Prostate gland (tissue), 2 donors: ENCODE measurements at places on chromosomes 1 and 21.

GRCh38 chr1:59261537-59261936, 35.4 kb upstream of the FGGY start:
- no peaks in the 10 kb centered on the region for H3K27me3 ChIP-seq
- no peaks in the 10 kb centered on the region for H3K36me3 ChIP-seq
- H3K4me1 ChIP-seq, result peaks cover 3% of the 10 kb centered on the region
- no peak overlapping the region for H3K4me3 ChIP-seq

DNA sequence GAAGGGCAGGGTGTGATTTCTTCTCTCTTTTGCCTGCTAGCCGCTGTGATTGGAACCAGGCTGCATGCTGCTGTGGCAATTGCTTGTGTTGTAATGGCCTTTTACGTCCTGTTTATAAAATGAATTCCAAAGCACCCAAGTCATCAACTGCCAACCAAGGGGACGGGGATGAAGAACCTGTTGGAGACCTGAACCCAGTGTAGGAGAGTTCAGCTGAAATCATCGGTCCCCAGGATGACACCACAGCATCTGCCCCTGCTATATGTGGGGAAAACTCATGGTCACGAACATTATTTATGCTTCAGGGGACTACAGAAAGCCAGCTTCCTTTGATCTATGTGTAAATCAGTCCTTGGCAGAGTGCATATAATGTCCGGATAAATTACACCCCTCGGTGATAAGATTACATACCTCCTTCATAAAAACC, 3.8 kb downstream of the TMEM167B start:
- no peaks in the 10 kb centered on the region for H3K27me3 ChIP-seq
- H3K36me3 ChIP-seq, result no peaks in the 10 kb centered on the region
- H3K4me3 ChIP-seq, result no peak overlapping the region
- DNase-seq, result no peak
- no peak overlapping the region for H3K27ac ChIP-seq
- peaks cover 3% of the 10 kb centered on the region for H3K4me1 ChIP-seq

DNA sequence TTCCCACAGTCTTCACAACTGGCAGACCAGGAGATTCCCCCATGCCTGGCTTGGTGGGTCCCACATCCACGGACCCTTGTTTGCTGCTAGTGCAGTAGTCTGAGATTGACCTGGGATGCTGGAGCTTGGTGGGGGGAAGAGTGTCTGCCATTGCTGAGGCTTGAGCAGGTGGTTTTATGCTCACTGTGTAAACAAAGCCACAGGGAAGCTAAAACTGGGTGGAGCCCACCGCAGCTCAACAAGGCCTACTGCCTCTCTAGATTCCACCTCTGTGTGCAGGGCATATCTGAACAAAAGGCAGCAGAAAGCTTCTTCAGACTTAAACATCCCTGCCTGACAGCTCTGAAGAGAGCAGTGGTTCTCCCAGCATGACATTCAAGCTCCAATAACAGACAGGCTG, 177.3 kb upstream of the ETV3 start:
- H3K4me1 ChIP-seq, result no peaks in the 10 kb centered on the region
- H3K36me3 ChIP-seq, result no peaks in the 10 kb centered on the region
- no peak for DNase-seq
- no peak overlapping the region for H3K4me3 ChIP-seq

DNA sequence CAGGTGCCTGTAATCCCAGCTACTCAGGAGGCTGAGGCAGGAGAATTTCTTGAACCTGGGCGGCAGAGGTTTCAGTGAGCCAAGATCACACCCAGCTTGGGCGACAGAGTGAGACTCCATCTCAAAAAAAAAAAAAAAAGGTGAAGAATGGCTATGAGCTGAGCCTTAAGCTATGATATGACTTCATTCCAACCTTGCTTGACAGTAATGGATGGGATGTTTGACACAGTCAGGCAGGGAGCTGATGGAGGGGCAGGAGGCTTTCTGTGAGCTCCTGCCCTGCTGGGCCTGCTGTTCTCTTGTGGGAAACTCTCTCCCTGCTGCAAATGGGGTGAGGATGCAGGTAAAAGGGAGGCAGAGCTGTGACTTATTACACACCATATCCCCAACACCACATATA, 27.6 kb downstream of the NCF2 start:
- no peaks in the 10 kb centered on the region for H3K4me1 ChIP-seq
- H3K27me3 ChIP-seq, result no peaks in the 10 kb centered on the region
- H3K36me3 ChIP-seq, result no peaks in the 10 kb centered on the region
- H3K27ac ChIP-seq, result no peak overlapping the region
- no peak for DNase-seq

DNA sequence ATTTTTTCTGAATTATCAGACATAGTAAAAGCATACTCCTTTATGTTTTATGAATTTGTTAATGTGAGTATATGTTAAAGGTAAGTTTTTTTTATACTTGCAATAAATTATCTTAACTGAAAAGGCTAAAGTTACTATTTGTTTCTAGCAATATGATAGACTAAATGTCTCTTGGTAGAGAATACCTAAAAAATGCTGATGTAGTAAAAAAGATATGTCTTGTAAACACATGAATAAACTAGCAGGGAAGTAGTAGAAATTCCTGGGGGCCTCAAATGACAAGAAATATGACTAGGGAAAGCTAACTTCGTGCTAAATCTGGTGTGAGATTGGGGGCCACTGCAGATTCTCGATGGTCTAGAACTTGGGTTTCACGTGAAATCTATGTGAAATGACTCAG, 188.1 kb upstream of the CACNA1E start:
- no peak overlapping the region for H3K27ac ChIP-seq
- H3K27me3 ChIP-seq, result no peaks in the 10 kb centered on the region
- no peak for DNase-seq
- H3K4me3 ChIP-seq, result no peak overlapping the region
- no peaks in the 10 kb centered on the region for H3K36me3 ChIP-seq

DNA sequence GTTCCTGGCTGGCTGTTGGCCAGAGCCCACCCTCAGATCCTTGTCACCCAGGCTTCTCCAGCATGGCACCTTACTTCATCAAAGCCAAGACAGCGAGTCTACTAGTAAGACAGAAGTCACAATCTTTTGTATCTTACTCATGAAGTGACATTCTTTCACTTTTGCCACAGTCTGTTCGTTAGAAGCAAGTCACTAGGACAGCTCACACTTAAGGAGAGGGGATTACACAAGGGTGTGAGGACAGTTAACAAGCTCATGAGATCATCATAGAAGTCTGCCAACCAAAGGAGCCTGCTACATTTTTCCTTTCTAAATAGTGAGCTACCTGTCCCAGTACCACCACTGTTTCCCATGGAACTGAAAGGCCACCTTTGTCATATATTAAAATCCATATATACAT, 61.5 kb downstream of the PACC1 start:
- H3K27ac ChIP-seq, result no peak overlapping the region
- no peaks in the 10 kb centered on the region for H3K4me1 ChIP-seq
- H3K4me3 ChIP-seq, result no peak overlapping the region

DNA sequence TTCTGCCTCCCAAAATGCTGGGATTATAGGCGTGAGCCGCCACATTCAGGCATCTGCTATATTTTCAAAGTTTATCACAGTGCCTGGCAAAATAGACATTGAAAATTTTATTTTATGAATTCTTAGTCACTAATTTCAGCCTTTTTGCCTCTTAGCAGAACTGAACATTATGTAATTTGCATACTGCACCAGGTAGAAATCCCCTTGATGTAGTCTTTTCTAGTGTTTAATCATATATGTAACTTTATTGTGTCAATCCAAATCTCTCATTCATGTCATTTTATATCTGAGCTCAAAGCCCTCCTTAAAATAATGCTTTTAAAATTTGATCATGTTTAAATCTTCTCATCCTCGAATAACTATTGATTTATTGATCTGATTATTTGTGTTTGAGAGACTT, 19.2 kb downstream of the WDTC1 start:
- no peak for DNase-seq
- no peak overlapping the region for H3K4me3 ChIP-seq
- H3K36me3 ChIP-seq, result no peaks in the 10 kb centered on the region
- H3K27me3 ChIP-seq, result no peaks in the 10 kb centered on the region
- no peaks in the 10 kb centered on the region for H3K4me1 ChIP-seq

DNA sequence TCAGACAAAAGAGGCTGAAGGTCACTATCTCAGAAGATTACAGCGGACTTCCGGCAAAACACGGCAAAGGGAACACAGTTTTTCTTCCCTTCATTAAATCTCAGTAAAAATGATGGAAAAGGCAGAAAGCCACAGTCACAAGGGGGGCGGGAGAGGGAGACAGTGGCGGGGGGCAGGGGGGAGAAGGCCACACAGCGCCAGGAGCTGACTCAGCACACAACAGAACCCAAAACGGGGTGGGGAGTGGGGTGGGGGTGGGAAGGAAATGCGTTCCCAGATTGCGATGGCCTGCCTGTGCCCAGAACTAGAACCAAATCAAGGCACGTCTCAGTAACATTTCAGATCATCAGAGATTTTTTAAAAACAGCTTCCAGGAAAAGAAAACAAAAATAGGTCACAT, 13.4 kb downstream of the CFAP74 start:
- no peak overlapping the region for H3K4me3 ChIP-seq
- H3K36me3 ChIP-seq, result no peaks in the 10 kb centered on the region
- DNase-seq, result no peak
- no peaks in the 10 kb centered on the region for H3K4me1 ChIP-seq

- no peak overlapping the region for H3K27ac ChIP-seq
- no peaks in the 10 kb centered on the region for H3K27me3 ChIP-seq
- H3K36me3 ChIP-seq, result peaks cover 23% of the 10 kb centered on the region
These were observed 10.1 kb downstream of the HECTD3 start for GRCh38 chr1:45001011-45001481.

GRCh38 chr1:218996362-218996761, 177.3 kb upstream of the LYPLAL1 start:
- no peak overlapping the region for H3K4me3 ChIP-seq
- H3K36me3 ChIP-seq, result no peaks in the 10 kb centered on the region
- no peaks in the 10 kb centered on the region for H3K4me1 ChIP-seq
- H3K27ac ChIP-seq, result no peak overlapping the region
- no peaks in the 10 kb centered on the region for H3K27me3 ChIP-seq

DNA sequence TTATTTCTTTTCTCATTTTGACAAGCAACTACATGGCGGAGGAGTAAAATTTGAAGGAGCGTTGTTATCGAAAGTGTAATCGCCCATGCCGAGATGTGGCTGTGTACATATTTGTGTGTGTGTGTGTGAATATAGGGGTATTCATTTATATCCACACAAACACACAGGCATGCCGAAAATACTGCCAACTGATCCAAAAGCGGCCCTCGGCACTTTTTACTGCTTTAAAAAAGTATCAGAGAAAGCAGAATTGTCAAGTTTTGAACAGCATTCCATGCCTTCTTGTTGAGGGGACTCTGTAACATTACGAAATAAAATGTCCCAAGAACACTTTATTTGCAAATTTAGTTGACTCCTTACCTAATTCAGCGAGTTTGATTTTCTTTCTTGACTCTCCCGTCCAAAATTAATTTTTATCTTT, 1.1 kb downstream of the PBX1 start:
- no peaks in the 10 kb centered on the region for H3K27me3 ChIP-seq
- DNase-seq, result no peak
- no peaks in the 10 kb centered on the region for H3K4me1 ChIP-seq
- H3K27ac ChIP-seq, result peak overlapping the region; percentile 87

DNA sequence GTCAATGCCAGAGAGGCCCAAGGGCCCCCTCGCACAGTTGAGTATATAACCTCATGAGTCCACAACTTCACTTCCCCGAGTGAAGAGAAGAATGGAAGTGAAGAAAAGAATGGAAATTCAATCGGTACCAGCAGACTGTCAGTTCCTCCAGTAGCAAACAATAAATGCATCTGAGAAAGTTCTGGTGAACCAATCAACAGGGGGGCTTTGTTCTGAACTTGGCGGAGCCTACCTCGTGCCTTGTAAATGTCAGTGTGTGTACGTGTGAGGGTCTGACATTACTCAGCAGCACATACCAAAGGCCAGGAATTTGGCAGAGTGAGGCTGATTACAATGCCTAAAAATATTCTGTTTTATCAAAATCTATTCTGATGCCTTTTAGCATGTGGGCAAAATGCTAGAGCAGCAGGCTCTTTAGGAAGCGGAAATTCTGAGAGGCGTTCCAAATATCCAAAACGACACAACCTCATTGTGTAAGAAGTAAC, 238.5 kb downstream of the LTN1 start:
- H3K36me3 ChIP-seq, result no peaks in the 10 kb centered on the region
- H3K27me3 ChIP-seq, result no peaks in the 10 kb centered on the region
- H3K4me1 ChIP-seq, result no peaks in the 10 kb centered on the region
- DNase-seq, result peak; percentile 31

DNA sequence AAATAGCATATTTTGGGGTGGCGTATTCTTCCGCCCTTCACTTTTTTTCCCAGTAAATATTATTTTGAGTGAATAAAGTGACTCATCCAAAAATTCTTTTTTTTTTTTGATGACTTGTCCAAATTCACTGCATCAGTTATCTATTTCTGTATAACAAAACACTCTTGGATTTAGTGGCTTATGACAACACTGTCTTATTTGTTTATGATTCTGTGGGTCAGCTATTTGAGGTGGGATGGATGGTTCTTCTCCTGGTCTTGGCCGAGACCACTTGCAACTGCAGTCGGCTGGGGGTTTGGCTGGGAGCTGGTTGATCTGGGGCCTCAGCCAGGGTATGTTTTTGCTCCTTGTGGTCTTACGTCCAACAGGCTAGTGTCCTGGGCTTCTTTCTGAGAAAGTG, 39.9 kb upstream of the SRSF10 start:
- peak overlapping the region; percentile 87 for H3K27ac ChIP-seq
- no peaks in the 10 kb centered on the region for H3K27me3 ChIP-seq
- DNase-seq, result no peak
- no peaks in the 10 kb centered on the region for H3K36me3 ChIP-seq
- no peak overlapping the region for H3K4me3 ChIP-seq
- H3K4me1 ChIP-seq, result peaks cover 17% of the 10 kb centered on the region

- no peak overlapping the region for H3K27ac ChIP-seq
- DNase-seq, result no peak
- no peaks in the 10 kb centered on the region for H3K4me1 ChIP-seq
These were observed 60.8 kb upstream of the LBR start for GRCh38 chr1:225488676-225489075.

GRCh38 chr1:235790123-235790522, 76.6 kb downstream of the LYST start:
- no peak for DNase-seq
- no peak overlapping the region for H3K4me3 ChIP-seq
- no peaks in the 10 kb centered on the region for H3K27me3 ChIP-seq

DNA sequence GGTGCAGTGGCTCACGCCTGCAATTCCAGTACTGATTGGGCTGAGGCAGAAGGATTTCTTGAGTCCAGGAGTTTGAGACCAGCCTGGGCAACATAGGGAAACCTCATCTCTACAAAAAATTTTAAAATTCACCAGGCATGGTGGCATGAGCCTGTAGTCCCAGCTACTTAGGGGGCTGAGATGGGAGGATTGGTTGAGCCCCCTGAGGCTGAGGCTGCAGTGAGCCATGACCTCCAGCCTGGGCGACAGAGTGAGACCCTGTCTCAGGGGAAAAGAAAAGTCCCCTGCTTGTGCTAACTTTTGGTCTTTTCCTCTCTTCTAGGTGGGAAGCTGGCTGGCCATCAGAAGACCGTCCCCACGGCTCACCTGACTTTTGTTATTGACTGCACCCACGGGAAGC, 1.6 kb downstream of the SRARP start:
- H3K36me3 ChIP-seq, result no peaks in the 10 kb centered on the region
- no peaks in the 10 kb centered on the region for H3K27me3 ChIP-seq
- H3K4me3 ChIP-seq, result no peak overlapping the region
- DNase-seq, result no peak
- H3K4me1 ChIP-seq, result no peaks in the 10 kb centered on the region

GRCh38 chr1:37433171-37433570, 41.2 kb upstream of the ZC3H12A start:
- no peaks in the 10 kb centered on the region for H3K4me1 ChIP-seq
- H3K36me3 ChIP-seq, result no peaks in the 10 kb centered on the region
- no peak overlapping the region for H3K27ac ChIP-seq
- DNase-seq, result no peak
- no peaks in the 10 kb centered on the region for H3K27me3 ChIP-seq

- H3K27me3 ChIP-seq, result no peaks in the 10 kb centered on the region
- H3K4me1 ChIP-seq, result no peaks in the 10 kb centered on the region
- no peak overlapping the region for H3K4me3 ChIP-seq
- no peak overlapping the region for H3K27ac ChIP-seq
- DNase-seq, result no peak
These were observed 428.9 kb upstream of the ADGRL2 start for GRCh38 chr1:81371864-81372263.
